Panc1 (cell line): ENCODE measurements at places on chromosomes 1 and 21.

GRCh38 chr21:40797891-40798290, 49.1 kb downstream of the DSCAM start:
- DNase-seq = no peak

- DNase-seq = no peak
Measured at GRCh38 chr21:29481081-29481480, 182.4 kb downstream of the BACH1 start.

DNA sequence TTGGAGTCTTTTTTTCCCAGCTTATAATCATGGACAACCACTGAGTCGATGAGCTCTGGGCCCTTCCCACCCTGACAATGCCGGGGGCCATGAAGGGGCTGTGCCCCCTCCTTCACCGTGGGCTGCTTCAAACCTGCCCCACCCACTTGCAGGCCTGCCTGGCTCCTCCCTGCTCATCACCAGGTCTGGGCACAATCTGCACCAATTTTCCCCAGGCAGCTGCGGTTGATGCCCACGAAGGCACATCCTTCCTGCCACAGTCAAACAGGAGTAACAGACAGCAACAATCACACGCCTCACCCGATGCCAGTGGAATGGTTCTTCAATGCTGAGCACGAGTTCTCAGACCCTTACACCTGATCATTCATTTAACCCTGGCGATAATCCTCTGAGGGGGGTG, 18.9 kb downstream of the PGLYRP3 start:
- no peak for DNase-seq

DNA sequence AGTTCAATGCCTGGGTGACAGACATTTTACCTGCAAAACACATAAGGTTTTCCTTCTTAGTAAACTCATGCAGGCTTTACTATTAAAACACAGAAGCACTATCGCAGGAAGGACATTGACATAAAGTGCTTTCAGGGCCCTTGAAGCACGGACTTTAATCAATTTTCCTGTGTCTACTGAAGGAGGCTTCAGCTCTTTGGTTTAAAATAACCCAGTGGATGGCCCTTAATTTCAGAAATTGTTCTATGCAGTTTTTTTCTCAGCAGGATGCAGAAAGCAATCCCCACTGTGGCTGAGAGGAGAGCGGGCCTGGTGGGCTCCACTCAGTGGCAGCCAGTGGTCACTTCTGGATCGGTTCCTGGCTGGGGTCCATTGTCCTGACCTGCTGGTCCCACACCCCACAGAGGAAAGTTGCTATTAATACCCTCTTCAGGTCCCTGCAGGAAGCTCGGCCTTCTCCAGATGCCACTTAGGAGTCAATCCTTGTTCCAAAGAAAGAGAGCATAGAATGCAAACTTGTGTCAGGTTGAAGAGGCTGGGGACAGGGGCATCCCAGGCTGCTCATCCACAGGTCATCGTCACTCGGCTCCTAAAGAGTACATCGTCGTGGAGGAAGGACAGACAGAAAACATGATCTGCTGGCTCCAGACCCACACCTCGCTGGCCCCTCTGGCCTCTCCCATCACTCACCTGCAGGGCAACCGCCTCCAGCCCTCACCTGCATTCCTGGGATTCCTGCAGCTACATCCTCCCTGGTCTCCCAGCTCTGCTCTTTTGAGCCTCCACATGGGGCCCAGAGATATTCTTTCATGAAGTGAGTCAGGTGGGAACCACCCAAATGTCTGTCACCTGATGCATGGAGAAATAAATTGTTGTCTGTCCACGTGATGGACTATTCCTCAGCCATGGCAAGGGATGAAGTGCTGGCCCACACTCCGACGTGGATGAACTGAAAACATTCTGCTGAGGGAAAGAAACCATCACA, 153.1 kb downstream of the PSMG1 start:
- DNase-seq = no peak

GRCh38 chr1:210647406-210648333, 319.0 kb downstream of the HHAT start:
- no peak for DNase-seq

GRCh38 chr1:17135530-17135929, 16.3 kb upstream of the PADI2 start:
- no peak for DNase-seq

- DNase-seq = no peak
Measured at GRCh38 chr1:47186267-47187185, 3.3 kb downstream of the PDZK1IP1 start.

DNA sequence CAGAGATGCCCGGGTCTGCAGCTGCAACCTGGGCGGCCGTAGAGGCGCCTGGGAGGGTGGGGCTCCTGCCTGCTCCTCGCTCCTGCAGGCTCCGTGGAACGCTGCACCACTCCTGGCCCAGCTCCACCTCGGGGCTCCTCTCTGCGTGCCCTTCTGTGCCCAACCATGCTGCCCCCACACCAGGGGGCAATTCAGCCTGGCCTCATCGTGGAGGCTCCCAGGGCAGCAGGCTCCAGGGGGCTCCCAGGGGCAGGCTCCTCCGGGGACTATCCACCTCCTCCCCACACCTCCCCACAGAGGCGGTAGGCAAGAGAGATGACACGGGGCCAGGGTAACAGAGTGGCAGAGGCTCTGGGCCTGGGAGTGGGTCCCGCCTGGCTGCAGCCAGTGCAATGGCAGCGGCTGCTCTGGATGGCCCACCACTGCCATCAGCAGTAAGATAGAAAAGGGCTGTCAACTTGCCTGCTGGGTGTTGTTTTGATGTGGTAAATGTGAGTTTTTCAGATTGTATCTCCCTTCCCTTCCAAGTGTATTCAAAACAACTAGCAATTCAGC, 22.4 kb upstream of the LRRC8C start:
- DNase-seq = no peak

DNA sequence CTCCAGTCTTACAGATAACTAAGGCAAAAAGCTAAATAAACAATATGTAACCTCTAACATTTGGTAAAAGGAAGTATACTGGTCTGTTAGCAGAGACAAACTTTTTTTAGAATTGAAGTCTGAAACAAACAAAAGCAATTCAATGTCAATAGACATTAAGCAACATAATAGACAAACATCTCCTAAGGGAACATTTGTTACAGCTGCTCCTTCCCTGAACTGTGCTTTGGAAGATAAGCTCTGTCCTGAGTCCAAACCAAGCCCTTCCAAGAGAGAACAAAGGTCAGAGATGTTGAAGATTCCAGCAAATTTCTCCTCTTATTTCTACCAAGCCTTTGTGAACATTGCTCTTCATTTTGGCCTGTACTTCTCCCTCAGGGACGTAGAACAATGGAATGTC, 25.3 kb downstream of the FMO2 start:
- no peak for DNase-seq

- no peak for DNase-seq
Measured at GRCh38 chr1:179586107-179586823, 5.4 kb upstream of the TDRD5 start.

DNA sequence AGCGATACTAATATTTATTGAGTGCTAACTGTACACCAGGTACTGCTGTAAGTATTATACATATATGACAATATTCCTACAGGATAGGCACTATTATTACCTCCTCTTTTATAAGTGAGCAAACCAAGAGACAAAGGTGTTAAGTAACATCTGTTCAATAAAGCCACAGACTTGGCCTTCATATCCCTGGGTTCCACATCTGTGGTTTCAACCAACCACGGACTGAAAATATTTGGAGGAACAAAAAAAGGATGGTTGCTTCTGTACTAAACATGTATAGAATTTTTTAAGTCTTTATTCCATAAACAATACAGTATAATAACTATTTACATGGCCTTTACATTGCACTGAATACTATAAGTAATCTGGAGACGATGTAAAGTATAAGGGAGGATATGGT, 95.1 kb downstream of the RERE start:
- no peak for DNase-seq

DNA sequence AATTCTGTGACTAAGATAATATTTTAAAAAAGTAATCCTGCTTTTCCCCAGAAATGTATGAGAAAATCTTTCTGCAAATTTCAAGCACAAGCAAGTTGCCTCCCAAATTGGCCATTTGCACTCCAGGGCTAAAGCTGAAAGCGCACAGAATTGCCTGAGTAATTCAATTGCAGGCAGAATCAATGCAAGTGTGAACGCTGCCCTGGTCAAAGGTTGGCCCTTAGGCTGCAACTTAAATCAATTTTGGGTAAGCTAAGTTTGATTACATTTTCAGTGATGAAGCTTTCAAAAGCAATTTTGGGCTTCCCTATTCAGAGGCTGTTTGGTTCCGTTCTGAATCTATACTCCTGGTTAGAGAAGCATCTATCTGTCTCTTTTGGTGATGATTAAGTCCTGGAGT, 501.8 kb upstream of the ZRANB2 start:
- no peak for DNase-seq

- DNase-seq = no peak
Measured at GRCh38 chr21:32320059-32320458, 21.4 kb downstream of the MRAP start.

DNA sequence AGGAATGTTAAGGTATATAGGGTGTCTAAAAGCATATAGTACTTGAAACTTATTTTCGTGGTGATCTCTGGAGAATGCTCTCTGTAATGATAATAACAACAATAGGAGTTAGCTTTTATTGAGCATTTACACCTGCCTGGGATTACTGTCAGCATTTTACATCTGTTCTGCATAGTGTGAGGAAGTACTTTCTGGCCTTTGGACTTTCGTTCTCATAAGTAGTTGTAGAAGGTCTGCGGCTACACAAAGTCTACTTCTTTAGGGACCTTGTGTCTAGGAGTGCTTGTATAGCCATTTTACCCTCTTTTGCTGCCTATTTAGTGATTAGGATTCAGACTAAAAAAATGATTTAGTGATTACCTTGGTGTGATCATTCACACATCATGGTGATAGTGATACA, 103.6 kb upstream of the GPR52 start:
- DNase-seq = no peak

- DNase-seq = no peak
Measured at GRCh38 chr1:216523449-216524190, 100.4 kb upstream of the USH2A start.

DNA sequence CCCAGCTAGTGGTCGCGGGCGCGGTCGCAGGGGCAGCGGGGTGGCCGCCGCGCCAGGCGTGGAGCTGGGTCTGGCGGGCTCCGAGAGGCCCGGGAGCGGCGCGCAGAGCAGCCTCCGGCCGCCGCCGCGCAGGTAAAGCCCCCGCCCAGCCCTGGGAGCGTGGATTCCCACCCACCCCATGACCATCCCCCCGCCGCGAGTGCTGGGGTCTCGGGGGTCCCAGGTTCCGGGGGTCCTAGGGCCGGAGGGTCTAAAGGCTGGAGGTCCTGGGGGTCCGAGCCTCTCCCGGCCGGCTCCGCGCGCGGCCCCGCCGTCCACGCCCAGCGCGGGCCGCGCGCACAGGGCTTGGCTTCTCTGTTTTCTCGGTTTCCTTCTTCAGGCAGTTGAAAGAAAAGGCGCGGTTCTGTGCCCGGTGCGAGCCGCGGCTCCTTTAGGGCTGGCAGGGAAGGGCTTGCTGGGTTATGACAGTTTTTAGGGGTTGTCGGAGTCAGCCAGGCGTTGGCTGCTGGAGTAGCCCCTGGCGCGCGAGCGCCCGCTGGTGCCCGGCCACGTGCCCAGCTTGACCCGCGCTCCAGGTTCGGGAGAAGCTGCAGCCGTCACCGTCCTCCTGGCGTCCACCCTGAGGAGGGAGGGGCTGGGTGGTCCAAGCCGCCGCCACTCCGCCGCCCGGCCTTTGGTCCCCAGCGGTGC, 359 bp downstream of the LRRC3 start:
- no peak for DNase-seq

DNA sequence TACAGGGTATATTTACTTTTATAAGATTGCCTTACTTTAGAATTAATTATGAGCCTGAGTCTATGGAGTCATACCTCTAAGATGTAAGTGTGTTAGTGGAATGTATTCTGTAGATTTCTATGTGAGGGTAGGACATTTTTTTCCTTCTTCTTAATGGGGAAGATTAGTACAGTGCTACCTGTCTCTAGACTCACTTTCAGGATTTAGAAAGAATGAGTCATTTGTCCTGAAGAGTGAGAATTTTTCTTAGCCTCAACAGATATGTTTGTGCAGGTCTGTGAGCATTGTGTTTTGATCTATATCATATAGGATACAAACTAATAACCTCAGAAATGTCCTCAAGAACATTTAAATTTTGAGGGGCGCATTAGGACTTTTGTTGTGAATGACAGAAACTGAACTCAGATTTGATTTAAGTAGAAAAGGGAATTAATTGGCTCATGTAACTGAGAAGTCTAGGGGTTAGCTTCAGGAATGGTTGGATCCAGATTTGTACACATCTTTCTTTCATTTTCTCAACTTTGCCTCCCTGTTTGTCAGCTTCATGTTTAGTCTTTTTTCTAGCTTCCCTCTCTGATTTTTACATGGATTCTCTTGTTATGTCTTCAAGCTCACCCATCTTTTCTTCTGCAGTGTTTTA, 45.3 kb downstream of the TTC3 start:
- no peak for DNase-seq

- DNase-seq = no peak
Measured at GRCh38 chr1:10696977-10697376, 99.5 kb downstream of the CASZ1 start.

DNA sequence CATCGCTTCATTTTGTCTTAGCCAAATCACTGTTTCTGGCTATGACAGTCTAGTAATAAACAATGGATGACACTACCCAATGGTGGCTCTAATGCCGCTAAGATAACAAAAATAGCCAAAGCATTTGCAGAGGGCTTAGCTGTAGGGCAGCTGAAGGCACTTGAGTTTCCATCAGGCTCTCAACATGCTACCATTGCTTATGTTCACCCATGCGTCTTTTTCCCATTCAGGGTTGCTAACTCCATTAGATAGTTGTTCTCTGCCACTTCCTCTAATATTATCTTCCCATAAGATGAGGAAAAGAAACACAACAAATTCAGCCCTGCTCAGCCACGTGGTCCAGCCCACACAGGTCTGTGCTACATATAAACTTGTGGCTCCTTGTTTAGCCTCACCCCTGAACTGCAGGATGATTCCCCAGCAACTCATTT, 159.6 kb downstream of the TOMM20 start:
- no peak for DNase-seq

DNA sequence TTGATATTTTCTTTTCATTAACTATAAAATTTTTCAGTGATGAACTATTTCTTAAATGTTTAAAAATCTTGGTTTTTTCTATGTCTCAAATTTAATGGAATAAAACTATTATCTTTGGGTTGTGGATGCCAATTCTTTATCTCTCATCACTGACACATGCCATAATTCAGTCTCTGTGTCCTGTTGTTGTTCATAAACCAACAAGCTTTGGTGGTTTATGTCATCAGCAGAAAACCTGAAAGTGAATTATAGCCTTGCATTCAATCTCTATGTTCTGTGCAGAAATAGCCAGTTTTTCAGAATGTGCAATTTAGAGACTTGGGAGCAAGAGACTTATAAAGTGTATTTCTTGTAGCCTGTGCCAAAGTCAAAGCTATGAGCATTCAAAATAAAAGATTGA, 462.6 kb upstream of the ADGRL4 start:
- DNase-seq = no peak

DNA sequence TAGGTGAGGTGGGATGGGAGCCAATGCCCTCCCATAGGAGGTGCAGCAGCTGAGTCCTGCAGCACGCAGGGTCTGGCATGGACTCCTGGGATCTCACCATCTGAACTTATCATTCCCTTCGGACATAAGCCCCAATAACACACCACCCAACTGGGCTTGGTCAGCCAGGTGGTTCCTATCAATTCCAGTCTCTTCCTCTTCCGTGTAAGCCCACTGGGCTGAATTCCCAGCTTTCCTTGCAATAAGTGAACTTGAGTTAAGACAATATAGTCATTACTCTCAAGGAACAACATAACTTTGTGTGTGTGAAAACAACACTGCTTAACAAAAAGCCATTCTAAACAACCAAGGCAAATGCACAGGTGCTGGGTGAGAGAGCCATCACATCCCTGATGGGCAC, 86.6 kb upstream of the EDN2 start:
- no peak for DNase-seq
